CD4-positive, alpha-beta T cell treated with Interleukin-2 at 100 ng/mL for 4 hours (primary cell): ENCODE measurements at places on chromosomes 13 and 19.

- no peak for DNase-seq
These were observed 68.4 kb downstream of the ALOX5AP start for GRCh38 chr13:30803749-30804148.

- DNase-seq: peak; percentile 70
These were observed 3.3 kb downstream of the CFD start for GRCh38 chr19:862581-863314.

DNA sequence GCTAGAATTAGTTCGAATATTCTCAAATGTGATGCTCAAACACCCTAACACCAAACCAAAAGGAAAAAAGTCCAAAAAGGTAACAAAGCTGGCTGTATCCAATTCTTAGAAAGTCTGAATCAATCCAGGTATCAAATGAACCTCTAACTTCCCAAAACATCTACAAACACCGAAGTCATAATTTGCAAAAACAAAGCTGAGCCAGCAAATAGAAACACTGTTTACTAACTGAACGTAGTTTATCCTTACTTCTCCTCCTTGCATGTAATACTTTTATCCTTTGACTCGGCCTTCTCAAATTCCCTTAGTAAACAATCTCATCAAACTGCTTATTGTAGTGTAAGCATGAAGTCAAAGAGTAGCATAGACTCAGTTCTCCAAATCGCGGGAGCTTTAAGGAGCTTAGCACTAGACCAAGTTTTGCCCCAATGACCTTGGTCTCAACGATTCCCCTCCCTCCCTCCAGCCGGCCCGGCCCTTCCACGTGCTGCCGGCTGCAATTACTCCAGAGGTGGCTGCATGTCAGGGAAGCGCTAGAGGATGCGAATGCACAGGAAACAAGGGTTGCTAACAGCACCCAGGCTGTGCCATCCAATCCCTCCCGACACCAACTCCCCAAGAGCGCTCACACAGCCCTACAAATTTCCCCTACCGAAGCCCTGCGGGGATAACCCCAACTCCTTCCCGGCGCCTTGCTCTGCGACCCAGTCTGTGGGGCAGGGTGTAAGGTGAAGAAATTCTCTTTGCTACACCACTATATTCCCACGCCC lies 693 bp downstream of the XPO4 start:
- DNase-seq: peak; percentile 3

- DNase-seq: peak; percentile 71
These were observed 35.3 kb downstream of the RGCC start for GRCh38 chr13:41492432-41493260.

GRCh38 chr13:99371956-99372355 lies 64.8 kb upstream of the GPR183 start:
- DNase-seq: peak; percentile 76

- DNase-seq: no peak
These were observed 1479.2 kb downstream of the UQCRFS1 start for GRCh38 chr19:27733551-27734266.

DNA sequence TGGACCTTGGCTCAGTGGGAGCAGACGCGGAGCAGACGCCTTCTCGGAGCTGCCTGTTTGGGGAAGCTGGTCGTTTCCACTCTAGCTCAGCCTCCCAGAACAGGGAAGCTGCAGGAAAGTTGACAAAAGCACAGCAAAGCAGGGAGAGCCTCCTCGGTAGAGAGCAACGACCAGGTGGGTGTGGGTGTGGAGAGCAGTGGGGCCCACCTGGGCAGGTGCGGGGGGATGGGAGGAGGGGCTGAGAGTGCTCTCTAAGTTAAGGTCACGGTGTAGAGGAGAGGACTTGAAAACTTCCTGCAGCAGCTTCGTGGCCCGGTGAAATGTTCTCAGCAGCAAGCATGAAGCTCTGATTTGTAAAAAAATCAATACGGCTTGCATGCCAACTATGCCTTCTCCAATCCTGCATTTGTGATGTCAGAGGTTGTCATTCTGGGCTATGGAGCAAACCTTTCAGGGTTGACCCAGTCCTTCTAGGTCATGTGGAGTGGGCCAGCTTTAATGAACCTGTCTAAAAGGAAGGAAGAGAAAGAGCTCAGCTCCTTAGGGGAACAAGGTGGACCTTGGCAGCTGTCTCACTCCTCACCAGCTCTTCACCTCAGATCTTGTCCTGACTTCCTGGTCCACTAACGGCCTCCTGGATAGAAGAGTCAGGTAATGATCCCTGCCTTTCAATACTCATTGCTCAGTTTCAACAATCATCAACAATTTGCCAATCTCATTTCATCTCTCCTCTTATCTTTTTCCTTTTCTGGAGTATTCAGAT lies 85.8 kb upstream of the UBL3 start:
- DNase-seq: no peak
